ENCODE measurements at places on chromosomes 6 and 20. TPM values are rescaled to one million over a fixed set of nuclear protein-coding genes. Genes with fewer than 3 reads are reported as not detected.
A peak's percentile ranks its signal among the peaks of the same experiment; 100 is the strongest.

DNA sequence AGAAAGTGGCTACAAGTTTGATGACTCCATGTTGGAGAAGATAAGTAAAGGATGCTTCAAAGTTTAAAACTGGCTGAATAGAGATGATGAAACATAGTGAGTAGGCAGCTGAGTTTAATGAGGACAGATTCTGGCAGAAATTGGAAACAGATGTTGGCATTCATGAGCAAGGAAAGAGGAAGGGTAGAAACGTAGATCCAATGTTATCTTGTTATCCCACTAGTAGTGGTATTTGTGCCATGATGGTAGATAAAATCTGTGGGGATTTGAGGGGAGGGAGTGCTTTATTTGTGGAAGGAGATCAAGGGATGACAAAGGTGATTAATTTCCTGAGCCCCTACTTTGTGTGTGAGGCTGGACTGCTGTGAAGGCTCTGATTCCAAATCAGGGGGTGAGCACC is 69.5 kb downstream of the MRAP2 start:
- H3K27me3 ChIP-seq = no peaks in the 10 kb centered on the region
- no peak for DNase-seq
- no peak overlapping the region for H3K4me3 ChIP-seq
- H3K4me1 ChIP-seq = no peaks in the 10 kb centered on the region
- no peak overlapping the region for H3K27ac ChIP-seq
- no peaks in the 10 kb centered on the region for H3K36me3 ChIP-seq

GRCh38 chr6:45521226-45521625 is 143.5 kb upstream of the SUPT3H start:
- H3K4me3 ChIP-seq = no peak overlapping the region
- no peak overlapping the region for H3K27ac ChIP-seq
- no peaks in the 10 kb centered on the region for H3K36me3 ChIP-seq
- no peaks in the 10 kb centered on the region for H3K4me1 ChIP-seq
- no peak for DNase-seq

DNA sequence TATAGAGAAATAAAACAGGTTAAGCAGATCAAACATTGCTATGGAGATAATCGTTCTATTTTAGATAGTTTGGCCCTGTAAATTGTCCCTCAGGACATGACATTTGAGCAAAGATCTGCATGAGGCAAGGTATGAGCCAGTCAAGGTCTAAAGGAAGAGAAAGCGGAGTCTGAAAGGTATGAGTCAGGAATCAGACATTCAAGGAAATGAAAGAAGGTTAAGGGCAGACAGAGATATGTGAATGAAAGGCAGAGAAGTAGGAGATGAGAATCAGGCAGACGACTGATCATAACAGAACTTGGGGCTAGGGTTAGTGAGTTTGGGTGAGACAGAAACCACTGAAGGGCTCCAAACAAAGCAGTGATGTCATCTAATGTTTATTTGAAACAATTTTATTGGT is 775.8 kb downstream of the MAFB start:
- H3K4me1 ChIP-seq = no peaks in the 10 kb centered on the region
- H3K4me3 ChIP-seq = no peak overlapping the region
- no peak for DNase-seq
- no peaks in the 10 kb centered on the region for H3K27me3 ChIP-seq
- H3K36me3 ChIP-seq = no peaks in the 10 kb centered on the region
- H3K27ac ChIP-seq = no peak overlapping the region

- no peak overlapping the region for H3K4me3 ChIP-seq
- no peak for DNase-seq
- no peaks in the 10 kb centered on the region for H3K4me1 ChIP-seq
- no peaks in the 10 kb centered on the region for H3K27me3 ChIP-seq
- no peak overlapping the region for H3K27ac ChIP-seq
- no peaks in the 10 kb centered on the region for H3K36me3 ChIP-seq
Measured at GRCh38 chr6:11917951-11918738, 94.0 kb upstream of the HIVEP1 start.

The ACSS1 gene
- 39.7 TPM for polyA plus RNA-seq

DNA sequence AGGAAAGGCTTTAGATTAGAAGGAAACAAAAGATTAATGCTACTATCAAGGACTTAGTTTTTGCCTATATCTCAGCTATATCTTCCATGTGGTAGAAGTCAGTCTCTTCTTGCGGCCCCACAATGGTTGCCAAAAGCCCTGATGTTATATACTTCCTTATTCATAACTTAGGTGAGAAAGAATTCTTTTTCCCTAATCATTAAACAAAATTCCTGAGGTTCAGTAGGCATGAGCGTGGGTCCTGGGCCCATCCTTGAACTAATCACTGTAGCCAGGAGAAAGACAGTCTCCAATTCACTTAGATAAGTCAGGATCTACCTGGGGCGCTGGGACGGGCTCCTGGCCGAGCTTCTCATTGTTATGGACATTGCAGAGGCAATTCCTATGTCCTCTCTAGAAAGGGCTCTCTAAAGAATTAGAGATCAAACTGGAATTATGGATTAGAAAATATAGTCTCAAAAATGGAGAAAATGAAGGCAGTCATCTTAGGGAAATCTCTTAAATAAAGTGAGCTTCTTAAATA is 134.3 kb downstream of the KIF6 start:
- no peaks in the 10 kb centered on the region for H3K4me1 ChIP-seq
- H3K27me3 ChIP-seq = no peaks in the 10 kb centered on the region
- no peak for DNase-seq
- H3K36me3 ChIP-seq = no peaks in the 10 kb centered on the region
- no peak overlapping the region for H3K27ac ChIP-seq

The SOX4 gene
- polyA plus RNA-seq = 1.0 TPM

GRCh38 chr20:62860391-62860923 is 1.2 kb downstream of the TCFL5 start:
- H3K27me3 ChIP-seq = no peaks in the 10 kb centered on the region
- H3K4me1 ChIP-seq = peaks cover 9% of the 10 kb centered on the region
- peak overlapping the region; percentile 27 for H3K4me3 ChIP-seq

DNA sequence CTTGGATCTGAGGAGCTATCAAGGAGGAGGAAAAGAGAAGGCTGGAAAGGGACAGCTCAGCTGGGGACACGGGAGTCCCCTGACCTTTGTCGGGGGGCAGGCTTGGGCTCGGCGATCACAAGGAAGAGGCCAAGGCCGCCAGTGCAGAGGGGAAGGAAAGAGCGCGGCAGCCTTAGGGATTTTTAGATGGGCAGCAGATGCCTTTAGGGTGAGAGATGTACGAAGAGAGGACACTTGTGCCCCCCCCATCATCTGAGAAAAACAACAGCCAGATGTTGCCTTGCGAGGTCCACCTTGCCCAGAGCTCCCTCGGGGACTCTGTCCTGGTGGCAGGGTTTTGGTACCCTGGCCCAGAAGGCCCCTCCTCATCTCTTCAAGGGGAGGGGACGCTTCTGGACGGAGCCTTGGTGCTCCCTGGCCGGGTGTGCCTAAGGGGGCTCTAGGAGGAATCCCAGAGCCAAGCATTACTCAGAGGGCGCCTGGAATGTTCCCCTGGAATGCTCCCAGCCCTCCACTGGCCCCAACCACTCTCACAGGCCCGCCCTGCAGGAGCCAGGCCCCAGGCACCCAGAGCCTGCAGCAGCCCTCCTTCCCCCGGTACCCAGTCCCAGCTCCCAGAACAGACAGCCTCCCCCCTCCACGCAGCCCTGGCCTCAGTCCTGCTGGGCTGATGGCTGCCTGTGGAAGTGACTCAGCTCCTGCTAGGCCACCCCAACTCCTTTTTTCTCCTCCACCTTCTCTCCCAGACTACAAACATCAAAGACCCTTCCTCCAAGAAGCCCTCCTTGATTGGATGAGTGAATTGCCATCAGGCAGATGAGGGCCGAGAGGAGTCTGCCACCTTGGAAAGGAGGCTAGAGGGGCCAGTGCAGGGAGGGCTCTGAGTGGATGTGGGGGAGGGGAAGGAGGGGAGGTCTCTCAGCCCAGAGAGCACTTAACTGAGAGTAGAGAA is 1.8 kb downstream of the ADAM33 start:
- DNase-seq = no peak
- H3K4me3 ChIP-seq = no peak overlapping the region
- no peaks in the 10 kb centered on the region for H3K4me1 ChIP-seq
- no peaks in the 10 kb centered on the region for H3K27me3 ChIP-seq
- no peaks in the 10 kb centered on the region for H3K36me3 ChIP-seq

DNA sequence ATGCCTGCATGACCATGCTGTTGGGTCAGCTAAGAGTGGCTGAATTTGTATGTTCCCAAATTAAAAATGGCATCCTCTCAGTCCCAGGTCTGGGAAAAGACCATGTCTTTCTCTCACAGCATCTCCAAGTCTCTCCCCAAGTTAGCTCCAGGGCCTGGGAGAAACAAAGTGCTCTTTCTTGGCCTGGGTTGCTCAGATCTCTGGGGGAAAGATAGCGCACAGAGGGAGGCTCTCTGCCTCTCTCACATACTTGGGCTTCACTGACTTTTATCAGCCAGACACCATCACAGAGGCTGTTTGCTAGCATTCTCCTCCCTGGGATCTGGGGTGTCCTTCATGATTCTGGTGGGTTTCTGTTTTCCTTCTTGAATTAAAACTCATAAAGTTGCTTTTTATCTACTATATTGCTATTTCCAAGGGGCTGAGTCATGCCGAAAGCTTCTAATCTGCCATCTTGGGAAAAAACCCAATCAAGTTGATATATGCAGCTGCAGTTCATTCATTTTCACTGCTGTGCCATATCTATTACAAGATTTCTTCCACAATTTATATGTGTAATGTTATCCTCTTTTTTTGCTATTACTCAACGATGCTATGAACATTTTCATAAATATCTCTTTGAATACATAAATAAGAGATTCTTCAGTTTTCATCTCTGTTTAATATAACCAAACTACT is 190.2 kb downstream of the MOXD1 start:
- H3K27me3 ChIP-seq = no peaks in the 10 kb centered on the region
- H3K4me1 ChIP-seq = no peaks in the 10 kb centered on the region
- no peaks in the 10 kb centered on the region for H3K36me3 ChIP-seq
- H3K27ac ChIP-seq = no peak overlapping the region

The LAMP5 gene
- polyA plus RNA-seq = not detected

- no peak overlapping the region for H3K27ac ChIP-seq
Measured at GRCh38 chr6:116030770-116031169, 29.9 kb downstream of the FRK start.

The JPH2 gene
- not detected for polyA plus RNA-seq

The TRIM40 gene
- polyA plus RNA-seq = not detected

DNA sequence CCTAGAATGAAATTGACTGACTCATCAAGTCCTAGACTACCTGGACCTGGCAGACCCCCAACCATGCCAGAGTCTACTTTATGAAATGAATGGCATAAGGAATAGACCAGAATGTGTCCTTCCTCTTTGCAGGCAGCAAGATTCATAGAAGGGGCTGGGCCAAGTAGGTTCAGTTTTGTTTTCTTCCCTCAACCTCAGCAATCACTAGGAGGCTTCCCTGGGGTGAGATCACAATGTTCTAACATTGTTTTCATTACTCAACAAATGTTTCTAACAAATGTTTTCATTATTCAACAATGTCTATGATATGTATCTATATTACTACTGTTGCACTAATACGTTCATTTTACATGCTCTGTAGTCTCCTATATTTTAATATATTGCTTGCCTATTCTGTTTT is 8.4 kb upstream of the FAM162B start:
- H3K27me3 ChIP-seq = peaks cover 3% of the 10 kb centered on the region
- DNase-seq = no peak

The SULF2 gene
- polyA plus RNA-seq = 0.60 TPM

DNA sequence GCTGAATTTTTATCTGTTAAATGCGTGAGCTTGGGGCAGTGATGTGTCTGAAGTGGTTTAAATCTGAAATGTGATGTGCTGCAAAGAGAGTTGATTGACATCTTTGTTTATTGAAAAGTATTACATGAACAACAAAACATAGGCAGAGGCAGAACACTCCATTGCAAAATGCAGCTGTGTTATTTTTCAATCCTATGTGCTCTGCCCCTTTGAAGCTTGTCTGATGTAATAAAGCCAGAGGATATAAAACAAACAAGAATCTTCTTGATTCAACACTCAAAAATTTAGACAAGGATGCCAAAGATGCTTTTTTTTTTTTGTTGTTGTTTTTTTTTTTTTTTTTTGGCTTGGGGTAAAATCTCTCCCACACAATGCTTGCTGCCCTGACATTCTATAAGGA is 482.4 kb upstream of the MMS22L start:
- H3K27ac ChIP-seq = no peak overlapping the region
- no peaks in the 10 kb centered on the region for H3K4me1 ChIP-seq
- H3K27me3 ChIP-seq = no peaks in the 10 kb centered on the region
- DNase-seq = no peak

- no peaks in the 10 kb centered on the region for H3K36me3 ChIP-seq
- H3K4me1 ChIP-seq = no peaks in the 10 kb centered on the region
- H3K27me3 ChIP-seq = no peaks in the 10 kb centered on the region
- no peak overlapping the region for H3K4me3 ChIP-seq
Measured at GRCh38 chr20:48734104-48734749, 93.6 kb downstream of the PREX1 start.

DNA sequence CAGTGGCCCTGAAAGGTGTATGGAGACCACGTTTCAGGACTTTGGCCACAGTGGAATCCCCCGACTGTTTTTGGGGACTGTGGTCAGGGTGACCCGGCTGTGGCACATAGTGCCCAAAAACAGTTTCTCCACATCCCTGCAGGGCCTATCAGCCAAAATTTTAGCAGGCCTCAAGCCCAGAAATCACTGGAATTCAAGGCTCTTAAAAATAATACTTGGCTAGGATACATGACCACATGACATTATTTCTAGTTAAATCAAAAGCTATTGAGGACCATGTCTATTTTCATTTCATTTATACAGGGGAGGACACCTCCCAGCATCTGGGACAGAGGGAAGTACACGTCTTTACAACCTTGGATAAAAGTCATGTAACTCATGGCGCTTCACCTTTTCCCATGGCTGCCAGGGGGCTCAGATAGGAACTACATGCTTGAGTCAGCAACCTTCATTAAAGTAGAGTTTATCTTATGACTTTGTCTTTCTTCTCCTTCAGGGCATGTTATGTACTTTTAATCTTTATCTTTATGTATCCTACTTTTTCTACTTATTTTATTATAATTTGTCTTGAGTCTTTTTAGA is 70.8 kb upstream of the CD93 start:
- H3K4me1 ChIP-seq = no peaks in the 10 kb centered on the region
- no peak overlapping the region for H3K4me3 ChIP-seq
- H3K27ac ChIP-seq = no peak overlapping the region

DNA sequence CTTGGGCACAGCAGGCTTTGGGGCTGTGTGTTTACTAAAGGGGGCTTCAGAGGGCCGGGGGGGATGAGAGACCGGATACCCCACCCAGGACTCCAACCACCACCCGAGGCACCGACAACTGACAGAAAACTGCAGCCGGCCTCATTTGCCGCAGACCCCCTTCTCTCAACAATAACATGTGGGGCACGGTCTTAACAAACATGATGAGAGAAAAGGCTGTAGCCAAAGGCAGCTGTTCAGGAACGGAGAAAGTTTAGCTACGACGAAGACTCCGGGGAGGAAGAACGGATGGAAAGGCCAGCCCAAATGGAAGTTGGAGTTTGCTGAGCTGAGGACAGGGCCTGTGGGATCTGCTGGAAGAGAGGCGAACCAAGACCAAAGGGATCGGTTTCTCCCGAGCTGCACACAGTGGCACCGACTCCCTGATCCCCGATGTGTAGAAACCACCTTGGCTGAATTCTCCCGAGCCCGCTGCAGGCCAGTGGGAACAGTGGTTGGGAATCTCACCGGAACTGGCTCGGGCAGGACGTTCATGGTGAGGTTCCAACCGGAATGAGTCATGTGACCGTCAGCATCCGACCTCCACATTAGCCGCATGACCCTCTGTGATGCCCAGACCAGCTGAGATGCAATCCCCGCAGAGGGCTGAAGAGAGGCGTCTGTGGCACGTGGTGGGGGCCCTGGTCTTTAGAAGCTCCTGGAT is 359.3 kb downstream of the TAF4 start:
- DNase-seq = no peak
- no peaks in the 10 kb centered on the region for H3K4me1 ChIP-seq
- H3K4me3 ChIP-seq = no peak overlapping the region
- no peaks in the 10 kb centered on the region for H3K36me3 ChIP-seq
- no peak overlapping the region for H3K27ac ChIP-seq
- no peaks in the 10 kb centered on the region for H3K27me3 ChIP-seq

GRCh38 chr20:24472426-24472825 is 3.0 kb downstream of the SYNDIG1 start:
- H3K27ac ChIP-seq = no peak overlapping the region
- DNase-seq = no peak
- no peaks in the 10 kb centered on the region for H3K36me3 ChIP-seq
- no peaks in the 10 kb centered on the region for H3K27me3 ChIP-seq
